Fibroblast of lung (primary cell): ENCODE measurements at places on chromosomes 3 and 15. TPM values are rescaled to one million over a fixed set of nuclear protein-coding genes. Genes with fewer than 3 reads are reported as not detected.
A peak's percentile ranks its signal among the peaks of the same experiment; 100 is the strongest.

Gene SLC6A1
- total RNA-seq, result not detected in 2 replicates

Gene RTP3
- total RNA-seq, result not detected in 2 replicates

DNA sequence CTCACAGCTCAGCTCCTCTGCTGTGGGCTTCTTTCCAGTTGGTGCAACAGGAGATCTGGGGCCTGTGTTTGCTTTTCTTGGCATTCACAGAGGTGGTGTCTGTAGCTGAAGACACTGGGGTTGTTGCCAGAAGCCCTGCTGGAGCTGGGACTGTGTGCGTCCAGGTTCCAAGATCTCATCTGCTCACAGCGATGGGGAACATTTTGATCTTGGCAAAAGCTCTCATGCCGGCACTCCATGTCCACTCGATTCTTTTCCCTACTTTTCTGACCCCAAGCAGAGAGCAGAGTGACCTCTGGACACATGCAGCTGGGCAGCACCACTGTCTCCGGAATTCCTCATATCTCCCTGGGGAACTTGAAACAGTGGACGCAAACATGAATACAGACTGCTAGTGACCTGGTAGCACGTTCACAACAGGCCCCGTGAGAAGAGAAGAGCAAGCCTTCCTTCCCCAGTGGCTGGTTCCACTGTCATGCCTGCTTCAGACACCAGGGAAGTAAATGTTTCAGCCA is 36.1 kb upstream of the MECOM start:
- DNase-seq, result peak; percentile 99

DNA sequence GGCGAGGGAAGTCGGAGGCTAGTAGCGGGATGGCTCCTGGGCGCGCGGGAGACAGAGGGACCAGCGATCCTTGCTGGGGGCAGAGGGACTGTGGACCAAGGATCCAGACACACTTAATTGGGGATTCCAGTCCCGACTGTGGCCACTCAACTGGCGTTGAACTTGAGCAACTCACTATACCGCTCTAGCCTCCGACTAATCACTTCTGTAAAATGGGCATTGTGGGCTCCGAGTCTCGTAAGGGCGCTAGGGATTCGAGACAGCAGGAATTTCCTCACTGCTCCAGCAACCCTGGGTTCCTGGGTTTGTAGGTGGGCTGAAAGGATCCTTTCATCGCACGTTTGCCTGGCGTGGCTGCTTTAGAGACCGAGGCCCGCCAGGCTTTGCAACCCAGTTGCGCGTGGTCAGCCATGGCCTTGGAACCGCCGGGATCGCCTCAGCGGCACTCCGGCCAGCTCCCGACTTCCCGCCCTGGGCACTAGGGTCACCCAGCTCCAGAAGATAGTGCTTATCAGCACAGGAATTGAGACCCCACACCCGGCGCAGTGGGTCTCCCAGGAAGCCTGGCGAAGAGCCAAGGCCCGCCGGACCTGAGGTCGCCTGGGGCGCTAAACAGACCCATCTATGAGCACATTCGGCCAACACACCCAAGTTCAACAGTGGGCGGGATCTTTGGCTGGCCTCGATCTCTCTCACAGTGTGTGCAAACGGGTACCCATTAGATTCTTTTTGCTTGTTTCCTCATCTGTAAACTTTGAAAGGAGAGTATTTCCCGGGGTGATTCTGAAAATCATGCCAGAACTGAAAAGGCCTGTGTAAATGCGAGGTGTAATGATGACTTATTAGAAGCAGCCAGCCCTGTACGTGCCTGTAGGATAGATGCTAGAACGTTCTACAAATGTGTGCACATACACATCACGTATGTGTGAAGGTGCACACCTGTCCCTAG is 9.9 kb downstream of the FOXL2 start:
- DNase-seq, result no peak

Gene PSTPIP1
- total RNA-seq, result 0.77 and 1.5 TPM in 2 replicates

DNA sequence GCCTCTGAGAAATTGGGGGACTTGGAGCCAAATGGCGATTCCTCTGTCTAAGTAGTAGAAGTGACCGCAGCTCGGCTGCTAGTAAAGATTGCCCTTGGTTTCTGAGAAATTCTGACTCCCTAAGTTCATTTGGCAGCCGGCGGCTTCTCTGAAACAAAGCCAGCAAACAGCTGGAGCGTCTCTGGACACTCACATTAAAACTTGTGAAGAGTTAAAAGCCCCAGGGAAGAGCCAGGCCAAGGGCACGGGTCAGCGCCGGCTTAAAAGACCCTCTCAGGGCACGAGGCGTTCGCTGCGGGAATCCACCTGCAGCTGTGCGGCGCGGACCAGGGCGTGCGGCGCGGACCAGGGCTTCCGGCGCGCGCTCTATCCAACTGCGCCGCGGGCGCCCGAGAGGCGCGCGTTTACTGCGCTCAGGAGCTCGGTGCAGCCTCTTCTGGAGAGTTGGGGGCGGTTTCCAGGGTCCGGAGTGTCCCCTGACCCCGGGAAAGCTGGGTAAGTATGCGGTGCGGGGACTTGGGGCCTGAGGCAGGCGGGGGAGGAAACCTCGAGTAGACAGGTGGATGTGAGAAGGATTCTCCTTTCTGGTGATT is at the start of gene COL6A5:
Gene COL6A5 (plus strand): TSS at position 186 of the 593 bp plus-strand sequence. CDS start 27,967 bp downstream, outside the sequence.
- no peak for DNase-seq

Gene THAP10
- total RNA-seq, result 2.3 and 5.0 TPM in 2 replicates

DNA sequence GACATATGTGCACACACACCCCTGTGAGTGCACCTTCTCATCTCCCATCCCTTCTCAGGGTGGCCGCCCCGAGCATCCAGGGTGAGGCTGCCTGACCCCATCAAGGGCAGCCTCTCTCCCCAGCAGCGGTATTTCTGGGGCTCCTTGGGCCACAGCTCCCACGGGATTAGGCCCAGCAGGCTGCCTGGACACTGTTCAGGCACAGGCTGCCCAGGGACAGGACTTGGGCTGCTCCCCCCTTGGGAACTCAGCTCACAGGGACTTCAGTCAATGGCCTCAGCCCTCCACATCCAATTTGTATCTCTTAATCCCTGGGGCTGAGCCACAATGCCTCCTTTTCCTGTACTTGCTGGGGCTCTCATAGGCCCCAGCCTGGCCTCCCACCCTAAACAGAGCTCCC is 35.0 kb downstream of the RHCG start:
- no peak for DNase-seq

DNA sequence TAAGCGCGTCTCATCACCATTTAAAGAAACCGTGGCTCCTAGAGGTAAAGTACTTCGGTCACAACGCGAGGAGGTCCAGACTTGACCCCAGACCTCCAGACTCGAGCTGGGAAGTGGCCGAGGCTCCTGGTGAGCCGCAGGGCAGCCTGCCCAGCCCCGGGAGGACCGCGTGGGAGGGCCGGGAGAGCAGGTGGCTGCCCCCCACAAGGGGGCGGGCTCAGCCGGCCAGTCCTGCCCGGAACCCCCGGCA is at the start of gene SLC27A2:
Gene SLC27A2 (plus strand): TSS at position 228 of the 250 bp plus-strand sequence. CDS start 232 bp downstream, outside the sequence.
- DNase-seq, result no peak

GRCh38 chr15:52082197-52083036 is 30.2 kb downstream of the BCL2L10 start:
- peak; percentile 48 for DNase-seq

GRCh38 chr3:48784426-48785120 is 63.1 kb downstream of the PRKAR2A start:
- peak; percentile 88 for DNase-seq

GRCh38 chr15:85540085-85540797 is 159.8 kb downstream of the AKAP13 start:
- no peak for DNase-seq

DNA sequence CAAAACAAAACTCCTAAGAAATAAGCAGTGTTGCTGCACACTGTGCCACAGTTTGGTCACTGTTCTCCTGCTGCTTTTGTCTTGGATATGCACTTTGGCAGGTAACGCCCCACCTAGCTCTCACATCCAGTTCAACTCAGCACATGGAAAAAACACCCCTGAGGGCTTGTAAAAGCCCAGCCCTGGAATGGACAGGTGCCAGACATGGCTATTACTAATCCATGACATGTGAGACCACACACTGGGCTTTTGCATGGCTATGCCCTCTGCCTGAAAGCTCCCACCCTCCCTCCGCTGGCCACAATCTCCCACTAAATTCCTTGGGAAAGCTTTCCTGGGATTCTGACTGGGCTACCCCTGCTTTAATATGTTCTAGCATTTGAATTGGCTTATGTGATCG is 24.7 kb upstream of the ZBED2 start:
- DNase-seq, result no peak

- peak; percentile 74 for DNase-seq
Observed at GRCh38 chr3:171862993-171863521, 19.9 kb downstream of the TMEM212 start.

Gene A4GNT
- not detected in 2 replicates for total RNA-seq

Gene PARP15
- total RNA-seq, result 0.26 and 1.2 TPM in 2 replicates

DNA sequence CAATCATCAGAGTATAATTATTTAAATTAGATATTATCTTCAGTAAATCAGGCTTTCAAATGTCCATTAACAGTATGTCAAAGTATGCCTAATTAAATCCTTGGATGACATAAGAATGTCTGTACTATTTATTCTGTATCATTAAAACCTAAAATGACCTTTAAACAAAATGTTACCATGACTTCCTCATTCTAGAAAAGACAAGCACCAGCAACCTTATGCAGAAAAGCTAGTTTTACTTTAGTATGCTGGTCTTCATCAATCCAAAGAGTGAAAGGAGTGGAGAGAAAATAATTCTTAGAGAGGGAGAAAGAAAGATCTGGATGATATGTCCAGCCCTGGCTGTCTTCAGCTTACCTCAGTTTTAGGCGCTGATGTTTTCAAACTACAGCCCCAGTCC is 140.1 kb upstream of the UBE2E2 start:
- DNase-seq, result no peak

DNA sequence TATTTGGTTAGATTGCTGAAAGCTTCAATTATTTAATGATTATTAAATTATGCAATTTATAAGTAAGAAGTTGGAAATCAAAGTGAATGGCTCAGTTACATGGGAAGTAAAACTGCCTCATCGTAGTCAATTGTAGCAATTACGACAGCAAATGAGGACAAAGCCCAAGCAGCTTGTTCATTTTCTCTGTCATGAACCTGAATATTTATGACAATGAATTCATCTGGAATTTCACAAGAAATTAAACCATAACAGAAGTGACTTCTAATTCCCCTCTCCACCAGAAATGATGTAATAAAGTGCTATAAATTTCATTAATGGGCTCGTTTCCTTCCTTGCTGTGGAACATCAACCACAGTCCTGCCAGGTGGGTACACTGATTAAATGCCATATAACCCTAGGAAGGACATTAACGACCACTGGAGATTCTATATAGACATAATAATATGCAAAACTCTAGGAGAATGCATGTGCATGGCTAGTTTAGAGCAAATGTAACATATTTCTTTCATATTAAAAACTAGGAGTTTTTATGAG is 273.8 kb upstream of the DCBLD2 start:
- DNase-seq, result no peak

Gene TGM5
- total RNA-seq, result under 0.01 TPM in 1 of 2 replicates, not detected in the other

DNA sequence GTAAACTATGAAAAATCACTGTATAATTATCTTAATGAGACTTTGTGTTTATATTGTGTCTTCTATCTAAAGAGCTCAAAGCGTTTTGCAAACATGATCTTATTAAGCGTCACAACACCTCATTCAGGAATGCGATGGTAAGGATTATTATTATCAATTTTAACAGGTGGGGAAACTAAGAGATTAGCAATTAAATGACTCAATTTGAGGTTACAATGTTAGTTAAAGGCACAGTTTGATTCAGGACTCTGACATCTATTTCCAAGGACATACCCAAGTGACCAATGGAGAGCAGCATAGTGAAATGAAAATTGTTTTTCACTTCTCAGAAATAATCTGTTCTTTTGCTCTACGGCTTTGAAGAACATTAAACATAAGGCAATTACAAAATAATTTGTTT is 74.6 kb downstream of the FMN1 start:
- no peak for DNase-seq

DNA sequence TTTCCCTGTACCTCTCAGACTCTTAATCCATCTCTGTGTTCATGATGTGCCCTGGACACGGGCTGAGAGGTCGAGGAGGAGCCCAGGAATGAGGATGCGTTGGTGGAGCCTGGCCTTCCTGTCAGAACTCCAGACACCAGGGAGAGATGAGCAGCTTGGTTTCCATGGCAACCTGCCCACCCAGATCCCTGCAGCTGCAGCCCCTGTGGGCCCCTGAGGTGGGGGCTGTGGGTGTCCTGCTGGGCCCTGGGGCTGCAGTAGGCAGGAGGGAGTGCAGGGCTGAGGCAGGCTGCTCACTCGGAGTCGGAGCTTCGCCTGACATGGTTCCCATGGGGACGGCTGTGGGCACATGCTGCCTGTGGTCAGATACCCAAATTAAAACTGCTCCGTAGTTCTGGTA is 7.7 kb upstream of the SCN10A start:
- no peak for DNase-seq

DNA sequence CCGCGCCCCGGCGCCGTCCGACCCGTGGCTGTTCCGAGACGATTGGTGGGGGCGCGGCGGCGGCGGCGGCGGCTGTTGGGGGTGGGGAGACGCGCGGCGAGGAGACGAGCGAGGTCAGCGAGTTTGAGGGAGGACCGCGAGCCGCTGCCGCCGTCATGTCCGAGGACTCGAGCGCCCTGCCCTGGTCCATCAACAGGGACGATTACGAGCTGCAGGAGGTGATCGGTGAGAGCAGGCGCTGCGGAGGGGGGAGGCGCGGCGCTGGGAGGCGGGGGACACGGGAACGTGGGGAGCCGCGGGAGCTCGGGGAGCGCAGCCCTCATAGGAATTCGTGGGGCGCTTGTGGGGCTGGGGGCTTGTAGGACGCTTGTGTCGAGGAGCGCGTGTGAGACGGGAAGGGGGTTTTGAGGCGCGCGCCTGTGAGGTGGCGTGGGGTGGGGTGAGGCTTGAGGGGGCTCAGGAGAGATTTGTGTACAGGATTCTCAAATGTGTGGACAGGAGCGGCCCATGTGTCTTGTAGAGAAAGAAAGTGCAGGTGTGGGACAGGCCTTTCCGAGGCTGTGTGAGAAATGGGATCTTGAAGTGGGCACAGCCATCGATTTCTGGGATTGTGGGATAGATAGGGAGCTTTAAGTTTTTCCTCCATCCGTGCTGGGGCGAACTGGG is 518 bp downstream of the OXSR1 start:
- peak; percentile 11 for DNase-seq

DNA sequence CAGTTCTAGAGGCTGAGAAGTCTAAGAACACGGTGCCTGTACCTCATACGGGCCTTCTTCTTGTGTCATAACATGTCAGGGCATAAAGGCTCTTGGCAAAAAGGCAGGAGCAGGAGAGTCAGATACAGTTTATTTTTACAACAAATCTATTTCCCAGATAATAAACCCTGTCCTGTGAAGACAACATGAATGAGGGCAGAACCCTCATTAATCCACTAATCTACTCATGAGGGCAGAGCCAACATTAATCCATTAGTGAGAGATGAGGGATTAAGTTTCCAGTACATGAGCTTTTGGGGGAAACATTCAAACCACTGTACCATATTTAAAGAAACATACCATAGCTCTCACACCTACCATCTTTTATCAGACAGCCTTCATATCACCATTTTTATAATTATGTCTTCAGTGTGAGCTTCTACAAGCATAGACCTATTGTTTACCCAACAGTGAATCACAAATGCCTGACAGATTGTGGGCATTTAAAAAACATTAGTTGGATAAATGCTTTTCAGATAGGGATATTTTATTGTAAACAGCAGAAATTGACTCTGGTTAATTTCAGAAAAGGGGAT is 645.8 kb downstream of the GRM7 start:
- no peak for DNase-seq
